ENCODE measurements at places on chromosomes 1 and 21.

- DNase-seq = no peak
These were observed 22.1 kb upstream of the UMODL1 start for GRCh38 chr21:42048870-42049577.

- DNase-seq = no peak
These were observed 39.9 kb downstream of the INKA2 start for GRCh38 chr1:111699268-111699667.

- DNase-seq = no peak
These were observed 28.2 kb downstream of the VAV3 start for GRCh38 chr1:107936498-107937481.

DNA sequence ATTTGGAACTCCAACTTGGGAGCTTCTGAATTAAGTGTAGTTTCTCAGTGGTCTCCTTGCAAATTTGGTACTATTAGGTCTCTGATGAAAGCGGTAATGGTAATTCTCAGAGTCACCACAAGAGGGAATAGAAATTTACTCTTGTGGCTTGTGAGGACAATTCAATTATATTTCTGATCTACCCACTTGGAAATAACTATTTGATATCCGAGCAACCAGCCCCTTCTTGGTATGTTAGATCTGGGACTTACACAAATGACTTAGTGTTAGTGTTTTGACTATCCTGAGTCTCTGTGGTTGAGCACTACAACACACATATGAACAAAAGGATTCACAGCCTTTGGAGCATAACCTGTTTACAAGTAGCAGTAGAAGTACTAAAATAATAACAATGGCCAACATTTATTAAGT, 68.1 kb downstream of the RPS6KA1 start:
- no peak for DNase-seq

DNA sequence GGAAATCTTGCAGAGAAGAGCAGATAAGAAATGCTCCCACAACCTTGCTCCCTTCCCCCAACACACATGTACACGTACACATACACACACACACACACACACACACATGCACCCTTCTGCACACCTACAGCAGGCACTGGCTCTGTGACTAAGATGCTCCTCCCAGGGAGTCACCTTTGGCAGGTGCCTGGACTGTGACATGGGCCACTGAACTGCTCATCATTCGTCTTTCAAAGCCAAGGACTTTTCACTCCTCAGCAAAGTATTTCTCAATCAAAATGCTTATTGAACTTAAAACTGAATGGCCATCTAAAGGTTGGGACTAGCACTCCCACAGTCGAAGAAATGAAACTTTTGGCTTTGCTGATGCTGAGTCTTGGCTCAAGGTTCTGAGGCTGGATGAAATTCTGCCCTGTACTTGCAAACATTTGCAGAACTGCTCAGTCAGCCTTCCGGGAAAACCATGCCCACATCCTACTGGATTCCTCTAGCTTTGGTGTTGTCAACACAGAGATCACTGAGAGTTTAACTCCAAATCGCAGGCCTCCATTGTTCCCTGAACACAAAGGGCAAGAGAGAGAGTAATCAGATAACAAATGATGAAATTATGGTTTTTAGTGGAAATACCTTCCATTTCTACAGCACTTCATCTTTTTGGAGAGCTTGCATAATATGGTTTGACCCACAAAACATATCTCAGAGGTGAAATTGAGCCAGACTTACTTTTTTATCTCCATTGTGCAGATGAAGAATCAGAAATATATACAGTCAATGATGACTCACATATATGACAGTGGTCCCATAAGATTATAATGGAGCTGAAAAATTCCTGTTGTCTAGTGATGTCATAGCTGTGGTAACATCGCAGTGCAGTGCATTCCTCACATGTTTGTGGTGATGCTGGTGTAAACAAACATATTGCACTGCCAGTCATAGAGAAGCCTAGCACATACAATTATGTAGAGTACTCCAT, 72.4 kb upstream of the BCAR3 start:
- DNase-seq = no peak

GRCh38 chr1:184160236-184160635, 108.7 kb downstream of the TSEN15 start:
- DNase-seq = no peak

DNA sequence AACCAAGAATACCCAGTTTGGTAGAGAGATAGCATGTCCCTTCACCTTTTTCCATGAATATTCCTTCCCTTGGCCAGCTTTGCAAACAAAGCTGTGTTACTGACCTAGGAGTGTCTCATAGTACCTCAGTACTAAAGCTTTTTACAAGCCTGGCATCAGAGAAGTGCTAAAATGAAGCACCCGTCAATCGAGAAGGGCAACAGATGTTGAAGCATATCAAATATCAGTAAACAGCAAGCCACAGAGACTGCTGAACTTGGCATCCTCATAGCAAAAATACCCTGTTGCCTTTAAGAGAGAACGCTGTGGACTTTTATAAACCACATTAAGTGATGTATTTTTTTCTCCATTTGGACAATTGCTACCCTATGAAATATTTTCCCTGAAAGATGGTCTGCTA, 128.6 kb upstream of the HOOK1 start:
- DNase-seq = no peak

DNA sequence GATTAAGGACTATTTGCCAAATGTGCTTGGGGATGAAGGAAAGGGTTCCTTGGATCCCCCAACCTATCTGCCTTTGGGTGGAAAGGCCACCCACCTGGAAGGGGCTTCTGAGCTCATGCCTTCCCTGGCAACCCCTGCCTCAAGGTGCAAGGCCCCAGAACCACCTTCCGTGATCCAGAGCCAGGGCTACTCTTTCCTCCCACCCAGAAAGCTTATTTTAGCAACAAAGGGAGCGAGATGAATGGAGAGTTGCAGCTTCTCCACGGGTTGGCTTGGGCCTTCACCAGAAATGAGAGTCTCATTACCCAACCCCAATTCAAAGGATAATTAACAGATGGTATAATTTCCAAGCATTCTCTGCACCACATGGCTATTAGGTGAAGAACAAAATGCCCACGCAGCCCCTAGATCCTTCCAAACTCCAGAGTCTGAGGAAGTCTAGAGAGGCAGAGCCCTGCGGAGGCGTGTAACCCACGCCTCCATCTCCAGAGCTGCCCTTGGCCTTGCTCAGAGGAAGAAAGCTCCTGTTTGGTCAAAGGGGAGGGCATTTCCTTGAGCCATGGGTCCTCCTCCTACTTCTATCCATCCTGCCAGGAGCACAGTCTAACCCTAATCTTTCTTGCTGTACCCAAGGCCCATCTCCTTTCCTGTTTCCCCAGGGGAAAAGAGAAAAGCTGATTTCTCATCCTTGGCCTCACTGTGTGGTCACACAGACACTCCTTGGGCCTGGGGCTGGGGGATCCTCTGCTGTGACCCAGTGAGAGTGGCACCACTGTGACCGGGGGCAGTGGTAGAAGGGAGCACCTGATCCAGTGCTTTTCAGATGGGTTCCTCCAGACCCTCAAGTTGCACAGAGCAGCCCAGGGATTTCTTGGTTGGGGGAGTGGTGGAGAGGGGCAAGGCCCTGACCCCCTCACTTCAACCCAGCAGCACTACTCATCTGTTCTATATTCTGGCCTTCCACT, 1.7 kb upstream of the CELSR2 start:
- no peak for DNase-seq

- no peak for DNase-seq
These were observed 232.9 kb upstream of the B3GALT2 start for GRCh38 chr1:193419295-193419694.

- no peak for DNase-seq
These were observed 20.3 kb upstream of the CSF1 start for GRCh38 chr1:109890115-109890953.

GRCh38 chr1:158022554-158023312, 29.3 kb downstream of the KIRREL1 start:
- DNase-seq = no peak

GRCh38 chr1:180358649-180359048, 128.6 kb downstream of the LHX4 start:
- DNase-seq = no peak

DNA sequence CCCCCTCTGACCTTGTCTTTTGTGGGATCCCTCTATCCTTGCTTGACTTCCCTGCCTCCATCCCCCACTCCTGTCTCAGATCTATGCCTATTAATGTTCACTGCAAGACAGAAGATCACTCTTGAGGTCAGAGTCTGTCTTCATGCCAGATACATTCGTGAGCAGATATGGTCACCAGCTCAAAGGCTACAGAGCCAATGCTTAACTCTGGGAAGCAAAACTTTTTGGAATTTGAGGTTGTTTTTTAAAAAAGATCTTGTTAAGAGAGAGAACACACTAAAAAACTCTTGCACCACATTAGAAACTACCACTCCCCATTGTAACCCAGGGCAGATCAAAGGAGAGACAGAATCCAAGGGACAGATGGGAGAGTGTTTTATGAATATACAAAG, 17.1 kb upstream of the A3GALT2 start:
- DNase-seq = no peak

DNA sequence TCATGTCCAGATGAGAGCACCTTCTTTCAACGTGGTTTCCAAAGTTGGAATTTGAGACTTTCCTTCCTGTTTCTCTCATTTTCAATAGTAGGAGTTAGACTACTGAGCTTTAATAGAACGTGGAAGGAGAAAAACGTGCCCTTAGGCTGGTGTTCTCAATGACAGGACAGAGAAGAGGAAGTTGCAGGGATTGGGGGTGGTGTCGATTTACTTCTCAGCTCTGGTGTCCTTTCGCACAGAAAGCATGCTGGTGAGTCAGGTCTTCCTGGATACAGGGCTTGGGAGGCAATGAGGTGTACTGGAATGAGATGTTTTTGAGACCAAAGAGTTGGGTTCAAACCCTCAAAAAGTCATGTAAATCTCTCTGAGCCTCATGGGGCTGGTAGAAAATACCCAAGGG, 67.1 kb downstream of the HIVEP3 start:
- no peak for DNase-seq

- no peak for DNase-seq
These were observed 214.7 kb upstream of the PTGFR start for GRCh38 chr1:78275906-78276685.

DNA sequence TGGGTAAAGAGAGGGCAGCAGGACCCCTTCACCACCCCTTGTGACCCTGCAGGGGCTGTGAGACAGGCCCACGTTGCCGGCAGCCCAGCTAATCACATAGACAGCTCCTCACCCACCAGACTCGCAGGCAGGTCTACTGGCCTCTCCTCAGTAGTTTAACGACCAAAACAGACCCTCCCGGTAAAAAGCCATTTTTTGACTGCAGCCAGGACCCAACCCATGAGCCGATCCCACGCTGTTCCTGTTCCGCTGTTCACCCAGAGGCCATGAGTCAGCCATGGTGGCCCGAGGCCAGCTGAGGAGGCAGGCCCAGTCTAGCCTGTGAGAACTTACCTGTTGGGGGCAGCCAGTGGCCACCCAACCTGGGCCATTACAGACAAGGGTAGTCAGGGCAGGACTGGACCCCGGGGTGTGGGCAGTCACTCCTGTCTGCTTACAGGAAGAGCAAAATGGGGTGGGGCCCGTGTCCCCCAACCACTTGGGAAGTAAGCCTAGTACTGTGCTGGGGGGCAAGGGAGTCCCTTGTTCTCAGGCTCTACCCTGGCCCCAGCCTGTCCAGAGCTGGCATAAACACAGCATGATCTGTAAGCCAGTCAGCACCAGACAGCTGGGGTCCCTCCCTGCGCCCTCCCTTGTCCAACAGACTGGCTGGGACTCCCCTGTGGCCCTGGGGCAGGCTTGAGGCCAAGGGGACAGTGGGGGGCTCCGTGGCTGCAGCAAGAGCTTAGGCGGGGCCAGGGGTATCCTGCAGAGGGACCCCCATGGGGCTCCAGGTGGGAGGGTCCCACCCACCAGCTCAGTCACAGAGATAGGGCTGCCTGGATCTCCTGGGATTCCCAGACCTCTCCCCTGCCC, 61.9 kb downstream of the WNT9A start:
- DNase-seq = no peak

- no peak for DNase-seq
These were observed 67.0 kb downstream of the ST3GAL3 start for GRCh38 chr1:43774359-43774758.

GRCh38 chr1:59570524-59570923, 244.2 kb upstream of the HOOK1 start:
- peak; percentile 28 for DNase-seq

GRCh38 chr1:3451994-3452865, 2.2 kb upstream of the ARHGEF16 start:
- no peak for DNase-seq

DNA sequence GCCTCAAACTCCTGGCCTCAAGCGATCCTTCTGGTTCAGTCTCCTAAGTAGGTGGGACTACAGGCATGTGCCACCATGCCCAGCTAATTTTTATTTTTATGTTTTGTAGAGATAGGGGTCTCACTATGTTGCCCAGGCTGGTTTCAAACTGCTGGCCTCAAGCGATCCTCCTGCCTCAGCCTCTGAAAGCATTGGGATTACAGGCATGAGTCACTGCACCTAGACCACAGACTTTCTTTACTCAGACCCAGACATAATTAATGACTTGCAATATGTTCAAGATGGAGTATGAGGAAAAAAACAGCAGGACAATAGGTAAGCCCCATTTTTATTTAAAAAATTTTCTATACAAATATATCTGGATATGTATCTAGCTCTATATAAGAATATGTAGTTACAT, 13.2 kb downstream of the KANK4 start:
- DNase-seq = no peak

- no peak for DNase-seq
These were observed 541.2 kb downstream of the PTPRU start for GRCh38 chr1:29777522-29777921.

DNA sequence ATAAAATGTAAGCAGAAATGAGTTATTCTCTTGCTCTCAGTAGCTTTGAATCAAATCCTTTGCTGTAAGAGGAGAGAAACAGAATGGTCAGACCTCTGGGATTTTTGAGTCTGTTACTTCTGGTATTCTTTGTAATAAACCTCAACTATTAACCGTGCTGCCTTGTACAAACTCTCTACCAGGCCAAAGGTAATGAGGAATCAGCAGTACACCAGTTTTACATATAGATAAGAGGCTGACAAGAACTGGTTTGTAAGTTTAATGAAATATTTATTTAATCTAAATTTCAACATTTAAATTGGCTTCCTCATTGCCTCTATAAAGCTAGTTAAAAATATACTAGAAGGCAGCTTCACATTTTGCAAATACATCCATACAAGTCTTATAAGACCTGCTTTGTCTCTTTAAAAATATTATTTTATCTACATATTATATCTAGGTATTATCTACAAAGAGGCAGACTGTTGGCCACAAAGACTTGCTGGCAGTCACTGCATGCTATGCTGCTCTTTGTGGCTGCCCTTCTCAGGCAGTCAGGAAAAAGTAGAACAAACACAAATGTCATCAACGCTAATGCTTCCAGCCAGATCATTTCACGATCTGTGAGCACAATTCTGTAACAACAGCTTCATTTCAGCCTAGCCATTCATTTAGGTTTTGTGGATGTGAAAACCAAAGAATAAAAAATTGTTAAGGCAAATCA, 173.0 kb downstream of the GABPA start:
- peak; percentile 36 for DNase-seq

- DNase-seq = no peak
These were observed 216.1 kb downstream of the HHIPL2 start for GRCh38 chr1:222331765-222332164.

- DNase-seq = no peak
These were observed 643 bp downstream of the NRAS start for GRCh38 chr1:114715952-114716303.

DNA sequence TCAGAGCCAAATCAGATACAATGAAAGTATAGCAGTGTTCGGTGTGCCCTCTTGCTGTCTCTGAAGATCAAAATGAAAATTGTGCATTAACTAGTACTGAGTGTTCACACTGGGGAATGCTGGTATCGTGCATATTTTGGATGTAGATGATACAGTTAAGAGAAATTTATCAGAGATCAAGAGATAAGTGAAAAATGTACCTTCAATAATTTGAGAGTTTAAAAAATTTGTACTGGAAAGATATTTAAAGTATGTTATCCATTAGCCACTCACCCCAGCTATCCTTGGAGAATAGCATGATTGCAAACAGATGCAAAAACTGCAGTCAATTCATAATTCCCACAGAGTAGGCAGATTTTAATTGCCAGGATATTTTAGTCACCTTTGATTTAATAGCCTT, 56.4 kb downstream of the GREM2 start:
- DNase-seq = no peak
